ENCODE measurements at places on chromosomes 2 and 18. TPM values are rescaled to one million over a fixed set of nuclear protein-coding genes. Genes with fewer than 3 reads are reported as not detected.

The NMUR1 gene
- total RNA-seq: 3.2 TPM

DNA sequence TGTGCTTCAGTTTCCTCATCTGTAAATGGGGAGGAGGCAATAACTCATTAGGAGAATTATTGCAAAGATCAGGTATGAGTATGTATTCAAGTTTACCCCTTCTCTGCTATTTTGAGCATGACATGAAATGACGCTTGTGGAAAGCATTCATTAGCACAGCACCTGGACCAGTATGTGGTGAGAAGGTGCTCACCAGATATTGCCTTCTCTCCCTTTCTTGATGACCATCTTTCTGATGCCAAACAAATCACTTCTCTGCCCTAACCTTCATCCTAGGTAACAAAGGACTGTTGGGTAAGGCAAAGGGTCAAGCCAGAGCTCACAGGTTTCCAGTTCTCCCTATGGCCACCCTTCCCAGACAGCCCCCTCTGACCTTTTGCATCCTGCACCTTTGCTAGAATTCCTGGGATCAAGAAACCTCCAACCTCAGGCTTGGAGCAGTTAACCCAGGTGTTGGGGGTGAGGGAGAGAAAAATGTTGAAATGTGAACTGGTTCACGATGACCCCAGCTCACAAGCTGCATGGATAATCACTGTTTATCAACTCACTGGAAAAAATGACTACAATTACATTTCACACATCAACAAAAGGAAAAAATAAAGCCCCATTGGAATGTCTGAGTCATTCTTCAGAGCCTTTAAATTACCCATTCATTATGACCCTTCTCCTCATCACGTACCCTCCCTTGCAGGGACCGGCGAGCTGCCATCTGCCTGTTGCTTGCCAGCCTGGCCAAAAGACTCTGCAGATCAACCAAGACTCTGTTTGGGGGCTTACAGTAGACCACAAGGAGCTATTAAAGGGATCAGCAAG is 41.6 kb downstream of the LBH start:
- no peak for DNase-seq
- H3K4me1 ChIP-seq: no peaks in the 10 kb centered on the region
- H3K4me3 ChIP-seq: no peak overlapping the region
- H3K36me3 ChIP-seq: no peaks in the 10 kb centered on the region
- H3K27me3 ChIP-seq: no peaks in the 10 kb centered on the region
- H3K27ac ChIP-seq: no peak overlapping the region

GRCh38 chr2:171201271-171201670 is 40.6 kb upstream of the TLK1 start:
- no peak for DNase-seq
- H3K27ac ChIP-seq: no peak overlapping the region
- no peaks in the 10 kb centered on the region for H3K27me3 ChIP-seq
- no peaks in the 10 kb centered on the region for H3K4me1 ChIP-seq
- no peaks in the 10 kb centered on the region for H3K36me3 ChIP-seq

GRCh38 chr18:51049137-51049536 is 19.1 kb downstream of the SMAD4 start:
- H3K27me3 ChIP-seq: no peaks in the 10 kb centered on the region
- no peak overlapping the region for H3K4me3 ChIP-seq
- peaks cover 21% of the 10 kb centered on the region for H3K4me1 ChIP-seq
- no peak overlapping the region for H3K27ac ChIP-seq
- no peak for DNase-seq
